G401 (cell line): ENCODE measurements at places on chromosomes 6 and 20. TPM values are rescaled to one million over a fixed set of nuclear protein-coding genes. Genes with fewer than 3 reads are reported as not detected.

Gene PRICKLE4
- 7.7 TPM in 1 of 2 replicates, not detected in the other for total RNA-seq

Gene LIN28B
- total RNA-seq = 62.0 and 84.7 TPM in 2 replicates

Gene JPH2
- total RNA-seq = 0.24 and 1.8 TPM in 2 replicates

Gene MEP1A
- not detected in 2 replicates for total RNA-seq

Gene BNIP5
- not detected in 2 replicates for total RNA-seq
